ENCODE measurements at places on chromosomes 16 and 17.

- DNase-seq, result no peak
Observed at GRCh38 chr17:82956146-82956725, 116.4 kb upstream of the ZNF750 start.

DNA sequence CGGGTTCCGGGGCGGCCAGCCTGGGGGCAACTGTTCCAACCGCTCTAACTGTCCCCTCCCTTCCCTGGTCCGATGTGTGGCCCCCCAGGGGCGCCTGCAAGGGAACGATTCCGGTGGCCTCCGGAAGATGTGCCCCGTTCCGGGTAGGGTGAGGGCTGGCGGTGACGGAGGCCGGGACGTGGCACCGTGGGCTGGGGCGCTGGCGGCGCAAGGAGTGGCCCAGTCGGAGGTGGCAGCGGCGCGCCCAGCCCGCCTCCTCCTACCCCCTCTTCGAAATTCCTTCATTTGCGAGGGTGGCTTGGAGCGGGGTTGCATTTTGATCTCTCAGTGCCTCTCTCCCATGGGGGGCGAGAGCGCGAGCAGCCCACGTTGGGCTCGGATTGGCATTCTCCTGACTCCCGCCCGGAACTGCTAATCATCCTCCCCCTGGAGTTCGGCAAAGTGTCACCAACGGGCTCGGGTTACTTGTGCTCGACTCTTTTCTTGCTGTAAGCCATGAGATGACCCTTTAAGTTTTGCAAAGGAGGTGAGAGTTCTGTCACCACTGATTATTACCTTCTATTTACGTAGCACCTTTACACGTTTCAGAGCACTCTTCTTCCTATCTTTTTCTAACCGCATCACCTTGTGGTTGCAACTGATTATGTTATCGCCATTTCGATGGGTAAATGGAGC lies 622 bp downstream of the NDEL1 start:
- DNase-seq, result peak; percentile 65

- DNase-seq, result no peak
Observed at GRCh38 chr16:85712801-85713200, 24.0 kb upstream of the GINS2 start.

GRCh38 chr17:40735016-40735415 lies 20.1 kb downstream of the KRT25 start:
- no peak for DNase-seq

DNA sequence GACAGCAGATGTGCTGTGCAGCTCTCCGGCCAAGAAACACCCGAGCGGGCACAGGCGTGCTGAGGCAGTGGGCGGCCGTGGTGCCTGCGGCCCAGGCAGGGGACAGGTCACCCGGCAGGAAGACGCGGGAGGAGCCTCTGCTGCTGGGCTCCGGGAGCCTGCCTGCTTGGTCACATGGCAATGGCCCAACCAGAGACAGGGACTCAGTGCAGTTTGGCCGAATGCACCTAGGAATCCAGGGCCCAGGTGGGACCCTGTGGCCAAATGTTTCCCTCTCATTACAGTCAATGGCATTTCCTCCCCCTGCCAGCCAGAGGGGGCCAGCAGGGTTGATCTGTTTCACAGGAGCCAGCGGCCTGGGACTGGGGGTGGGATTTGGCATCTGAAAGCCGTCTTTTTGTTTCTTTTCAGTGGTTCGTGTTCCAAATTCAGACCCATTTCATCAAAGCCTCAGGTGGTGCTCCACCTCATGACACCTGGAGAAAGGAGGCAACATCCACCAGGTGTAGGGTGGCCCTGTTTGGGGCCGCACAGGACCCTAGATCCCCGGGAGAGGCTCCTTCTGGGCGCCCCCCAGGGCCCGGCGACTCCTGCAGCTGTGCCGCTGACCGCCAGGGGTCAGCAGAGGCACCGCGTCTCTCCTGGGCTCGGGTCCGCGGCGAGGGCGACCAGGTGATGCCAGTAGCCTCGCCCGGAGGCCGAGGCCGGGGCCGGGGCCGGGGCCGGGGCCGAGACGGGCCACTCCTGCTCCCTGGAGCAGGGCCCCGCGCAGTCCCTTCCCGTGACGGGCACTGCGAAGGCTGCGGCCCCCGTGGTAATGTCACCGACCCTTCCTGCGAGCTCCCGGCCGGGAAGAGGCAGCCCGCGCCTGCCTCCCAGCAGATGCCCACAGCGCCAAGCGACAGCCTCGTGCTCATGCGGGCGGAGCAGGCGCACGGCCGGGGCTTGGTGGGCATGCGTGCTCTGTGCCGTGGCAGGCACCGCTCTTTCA lies 118.5 kb downstream of the C16orf78 start:
- DNase-seq, result no peak

GRCh38 chr16:15834502-15834901 lies 22.3 kb downstream of the MYH11 start:
- DNase-seq, result no peak

- DNase-seq, result peak; percentile 35
Observed at GRCh38 chr17:12256380-12256995, 235.8 kb downstream of the MAP2K4 start.

GRCh38 chr17:14301279-14302090 lies 604 bp downstream of the HS3ST3B1 start:
- no peak for DNase-seq

- no peak for DNase-seq
Observed at GRCh38 chr16:75394941-75395340, 38.4 kb downstream of the CFDP1 start.

GRCh38 chr17:15893658-15894024 lies 51.3 kb upstream of the ADORA2B start:
- no peak for DNase-seq

DNA sequence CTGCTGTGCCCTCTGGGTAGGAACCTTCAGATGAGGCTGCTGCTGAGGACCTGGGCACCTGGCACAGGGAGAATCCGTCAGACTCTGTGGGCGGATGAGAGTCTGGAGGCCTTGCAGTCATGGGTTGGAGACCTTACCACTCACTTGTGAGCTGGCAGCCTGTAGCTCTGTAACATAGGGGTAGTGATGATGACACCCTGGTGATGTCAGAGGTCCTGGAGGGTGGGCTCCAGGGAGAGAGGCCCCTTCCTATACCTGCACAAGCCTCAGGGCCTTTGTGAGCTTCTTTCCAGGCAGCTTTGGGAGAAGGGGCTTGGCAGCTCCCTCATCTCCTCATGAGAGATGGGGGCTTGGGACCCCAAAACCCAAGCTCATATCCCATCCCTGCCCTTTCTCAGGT lies 1.6 kb downstream of the MIEF2 start:
- no peak for DNase-seq

DNA sequence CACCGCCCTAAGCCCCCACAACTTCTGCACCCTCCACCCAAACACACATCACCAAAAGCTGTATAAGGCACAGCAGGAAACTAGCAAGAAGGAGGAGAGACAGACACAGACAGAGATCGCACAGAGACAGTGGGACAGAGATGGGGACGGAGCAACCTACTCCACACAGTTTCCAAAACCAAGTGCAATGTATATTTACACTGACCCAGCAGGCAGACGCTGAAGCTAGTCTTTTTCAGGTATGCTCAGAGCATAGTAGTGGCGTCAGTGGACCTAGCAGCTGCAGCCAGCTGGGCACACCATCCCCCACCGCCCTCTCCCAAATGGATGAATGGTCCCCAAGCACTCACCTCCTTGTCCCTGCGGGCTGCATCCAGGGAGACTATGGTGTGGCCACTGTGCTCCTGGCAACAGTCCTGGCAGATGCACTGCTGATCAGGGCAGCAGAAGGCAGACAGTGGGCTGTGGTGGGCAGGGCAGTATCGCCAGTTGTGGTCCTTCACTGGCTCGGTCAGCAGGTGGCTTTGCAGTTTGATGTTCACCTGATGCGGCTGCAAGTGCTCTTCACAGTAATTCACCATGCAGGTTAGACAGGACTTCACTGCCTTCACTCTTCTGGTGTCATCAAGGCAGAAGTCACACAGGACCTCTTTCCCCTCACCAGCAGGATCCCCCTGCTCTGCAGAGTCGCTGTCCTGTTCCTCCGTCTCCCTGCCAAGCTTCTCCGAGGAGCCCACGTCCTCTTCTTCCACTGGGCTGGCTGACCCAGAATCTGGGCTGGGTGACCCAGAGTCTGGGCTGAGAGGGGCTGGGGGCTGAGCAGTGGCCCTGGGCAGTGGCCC lies 31.5 kb upstream of the FBXW10B start:
- DNase-seq, result peak; percentile 48

DNA sequence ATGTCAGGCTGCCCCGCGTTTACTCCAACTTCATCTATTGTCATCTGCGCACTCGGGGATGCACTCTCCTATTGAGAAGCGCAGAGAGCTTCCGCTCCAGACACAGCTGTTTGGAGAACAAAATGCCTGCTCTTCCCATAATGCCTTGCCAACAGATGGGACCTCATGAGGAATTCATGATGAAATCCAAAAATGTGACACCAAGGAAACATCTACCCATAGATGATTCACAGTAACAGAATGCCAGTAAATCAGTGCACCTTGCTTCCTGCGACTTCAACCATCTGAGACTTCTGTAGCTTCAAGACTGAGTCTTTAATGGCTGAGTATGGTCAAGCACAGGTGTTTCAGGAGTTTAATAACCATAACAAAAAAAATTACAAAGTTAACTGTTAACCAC lies 1144.9 kb upstream of the GOT2 start:
- DNase-seq, result no peak

All from colonic mucosa (tissue), 4 donors.